T1000 (cell line): ENCODE measurements at places on chromosomes 11 and 22.

DNA sequence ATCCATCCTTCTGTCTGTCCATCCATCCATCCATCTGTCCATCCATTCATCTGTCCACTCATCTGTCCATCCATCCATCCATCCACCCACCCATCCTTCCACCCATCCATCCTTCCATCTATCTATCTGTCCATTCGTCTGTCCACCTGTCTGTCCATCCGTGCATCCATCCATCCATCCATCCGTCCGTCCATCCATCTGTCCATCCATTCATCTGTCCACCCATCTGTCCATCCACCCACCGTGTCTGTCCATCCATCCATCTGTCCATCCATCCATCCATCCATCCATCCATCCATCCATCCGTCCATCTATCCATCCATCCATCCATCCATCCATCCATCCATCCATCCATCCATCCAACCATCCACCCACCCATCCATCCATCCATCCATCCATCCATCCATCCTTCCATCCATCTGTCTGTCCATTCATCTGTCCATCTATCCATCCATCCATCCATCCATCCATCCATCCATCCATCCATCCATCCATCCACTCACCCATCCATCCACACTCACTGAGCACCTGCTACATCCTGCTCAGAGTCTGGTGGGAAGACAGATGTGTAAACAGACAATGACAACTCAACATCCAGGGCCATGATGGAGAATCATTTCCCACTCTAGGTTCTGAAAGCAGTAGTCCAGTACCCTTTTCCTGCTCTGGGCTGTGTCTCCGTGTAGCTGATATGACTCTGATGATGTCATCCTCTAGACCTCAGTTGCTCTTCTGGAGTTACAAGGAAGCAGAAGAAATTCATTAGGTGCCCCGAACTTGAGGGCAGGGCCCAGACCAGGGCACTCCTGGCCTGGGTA lies 30.8 kb upstream of the MYEOV start:
- DNase-seq, result no peak

DNA sequence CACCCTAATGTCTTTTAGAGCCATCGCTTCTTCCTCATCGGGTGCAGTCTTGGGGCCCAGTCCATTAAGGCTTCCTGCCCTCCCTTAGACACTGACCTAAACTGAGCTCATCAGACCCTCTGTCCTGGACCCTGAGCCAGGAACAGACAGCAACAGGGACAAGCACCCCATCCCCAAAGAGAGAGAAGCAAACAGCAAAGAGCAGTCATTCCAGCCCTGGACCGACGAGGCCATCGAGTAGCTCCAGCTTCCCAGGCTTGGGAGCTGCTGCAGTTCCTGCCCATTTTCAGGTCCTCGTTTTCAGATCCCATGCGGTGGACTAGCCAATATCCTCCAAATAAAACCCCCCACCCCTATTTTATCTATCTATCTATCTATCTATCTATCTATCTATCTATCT lies 25.8 kb upstream of the CACNG2 start:
- DNase-seq, result no peak

DNA sequence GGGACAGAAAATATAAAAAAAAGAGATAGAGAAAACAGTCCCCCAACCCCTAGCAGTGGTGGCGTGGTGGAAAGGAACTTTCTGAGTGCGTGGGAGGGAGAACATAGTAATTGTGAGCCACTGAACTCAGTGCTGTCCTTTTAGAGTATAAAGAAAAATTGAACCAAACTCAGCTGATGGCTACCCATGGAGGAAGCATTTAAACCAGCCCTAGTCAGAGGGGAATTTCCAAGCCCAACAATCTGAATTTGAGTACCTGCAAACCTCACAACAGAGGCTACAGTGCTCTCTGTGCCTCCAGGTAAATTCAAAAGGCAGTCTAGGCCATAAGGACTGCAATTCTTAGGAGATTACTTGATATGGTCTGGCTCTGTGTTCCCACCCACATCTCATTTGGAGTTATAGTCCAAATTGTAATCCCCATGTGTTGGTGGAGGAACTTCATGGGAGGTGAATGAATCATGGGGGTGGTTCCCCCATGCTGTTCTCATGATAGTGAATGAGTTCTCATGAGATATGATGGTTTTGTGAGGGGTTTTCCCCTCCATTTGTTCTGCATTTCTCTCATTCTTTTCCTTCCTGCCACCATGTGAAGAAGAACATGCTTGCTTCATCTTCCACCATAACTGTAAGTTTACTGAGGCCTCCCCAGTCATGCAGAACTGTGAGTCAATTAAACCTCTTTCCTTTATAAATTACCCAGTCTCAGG lies 687.8 kb downstream of the FAM181B start:
- DNase-seq, result no peak

DNA sequence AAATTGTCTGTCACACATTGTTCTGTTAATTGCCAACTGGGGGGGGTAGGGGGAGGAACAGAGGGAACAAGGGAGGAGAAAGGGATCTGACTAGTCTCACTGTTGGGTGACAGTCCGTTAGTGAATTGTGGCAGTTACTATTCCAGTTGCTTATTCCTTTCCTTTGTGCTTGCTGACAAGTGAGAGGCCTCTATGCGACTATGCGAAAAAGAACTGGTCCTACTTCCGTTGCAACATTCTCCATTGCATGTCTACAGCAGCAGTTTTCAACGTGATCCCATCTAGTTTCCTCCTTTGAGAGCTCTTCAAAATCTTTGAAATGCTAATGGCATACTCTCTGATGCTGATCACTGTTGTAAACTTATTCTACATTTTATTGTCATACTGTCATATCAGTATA lies 672.2 kb downstream of the LRRC4C start:
- DNase-seq, result no peak

- DNase-seq, result no peak
These were observed 127.0 kb downstream of the MICAL2 start for GRCh38 chr11:12237381-12237784.

DNA sequence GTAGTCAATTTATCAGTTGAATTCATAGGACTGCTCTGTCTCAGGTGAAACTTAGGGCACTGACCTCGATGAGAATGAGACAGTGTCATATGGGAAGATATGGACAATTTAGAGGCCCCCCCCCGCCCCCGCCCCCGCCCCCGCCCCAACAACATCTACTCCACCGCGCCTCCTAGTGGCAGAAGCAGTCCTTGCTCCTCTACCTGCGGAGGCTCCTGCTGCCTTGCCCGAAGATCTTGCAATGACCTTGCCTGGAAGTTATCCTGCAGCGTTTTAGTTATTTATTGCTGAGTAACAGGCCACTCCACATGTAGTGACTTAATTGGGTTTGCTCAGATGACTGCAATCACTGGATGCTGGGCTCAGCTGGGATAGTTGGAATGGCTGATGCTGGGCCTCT lies 15.2 kb downstream of the SERPINH1 start:
- DNase-seq, result peak; percentile 21

GRCh38 chr22:29225422-29226090 lies 19.9 kb downstream of the EMID1 start:
- no peak for DNase-seq

- no peak for DNase-seq
These were observed 253.1 kb downstream of the FAT3 start for GRCh38 chr11:92477686-92478085.

DNA sequence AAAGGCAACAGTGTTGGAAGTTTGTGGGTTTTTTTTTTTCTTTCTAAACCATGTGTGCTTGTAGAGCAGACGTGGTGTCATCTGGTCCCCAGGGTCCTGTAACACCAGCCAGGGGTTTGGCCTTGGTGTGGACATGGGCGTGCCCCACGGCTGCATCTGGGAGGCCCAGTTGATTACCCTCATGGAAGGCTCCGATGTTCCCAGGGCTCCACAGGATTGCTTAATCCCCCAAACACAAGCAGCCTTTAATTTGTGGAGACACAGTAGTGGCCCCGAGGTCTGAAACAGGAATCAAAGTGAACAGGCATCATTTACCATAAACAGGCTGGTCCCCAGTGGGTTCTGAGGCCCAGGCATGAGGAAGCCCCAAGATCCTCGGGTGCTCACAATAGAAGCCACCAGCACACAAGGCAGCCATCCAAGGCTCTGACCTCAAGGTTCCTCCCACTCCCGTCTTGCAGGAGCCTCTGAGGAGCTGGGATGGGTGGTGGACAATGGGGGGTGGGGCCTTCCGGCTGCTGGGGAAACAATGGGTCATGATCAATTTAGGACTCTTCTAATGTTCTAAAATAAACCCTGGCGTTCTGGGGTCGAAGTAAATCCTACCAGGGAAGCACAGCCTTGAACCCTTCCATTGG lies 115.0 kb upstream of the CD82 start:
- no peak for DNase-seq

- no peak for DNase-seq
These were observed 1075.3 kb downstream of the TBC1D22A start for GRCh38 chr22:47837703-47838102.

DNA sequence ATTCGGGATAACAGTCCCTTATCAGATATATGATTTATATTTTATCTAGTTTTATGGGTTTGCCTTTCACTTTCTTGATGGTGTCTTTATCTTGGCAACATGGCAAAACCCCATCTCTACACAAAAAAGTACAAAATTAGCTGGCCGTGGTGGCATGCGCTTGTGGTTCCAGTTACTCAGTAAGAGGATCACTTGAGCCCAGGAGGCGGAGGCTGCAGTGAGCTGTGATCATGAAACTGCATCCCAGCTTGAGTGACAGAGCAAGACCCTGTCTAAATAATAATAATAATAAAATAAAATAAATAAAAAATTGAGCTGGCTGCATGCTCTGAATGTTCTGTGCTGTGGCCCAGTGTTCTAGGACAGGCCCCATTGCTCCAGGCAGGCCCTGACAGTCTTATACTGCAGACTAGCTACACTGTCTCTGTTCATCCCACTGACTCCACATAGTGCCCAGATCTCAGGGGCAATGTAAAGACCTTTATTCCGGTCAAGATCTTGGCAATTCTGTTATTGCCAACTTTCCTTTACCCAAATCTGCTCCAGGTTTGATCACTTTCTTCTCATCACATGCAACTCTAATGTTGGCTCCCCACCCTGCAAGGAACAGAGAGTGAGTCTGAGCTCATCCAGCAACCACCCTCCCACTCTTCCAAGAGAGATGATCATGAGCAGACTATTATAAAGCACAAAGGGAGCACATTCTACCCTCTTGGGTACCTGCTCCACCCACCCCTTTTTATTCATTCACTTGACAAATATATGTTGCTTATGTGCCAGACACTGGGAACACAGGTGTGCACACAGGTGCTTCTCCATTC lies 8.8 kb downstream of the HSPA8 start:
- DNase-seq, result no peak

GRCh38 chr11:23556163-23556750 lies 696.0 kb upstream of the CCDC179 start:
- DNase-seq, result no peak

DNA sequence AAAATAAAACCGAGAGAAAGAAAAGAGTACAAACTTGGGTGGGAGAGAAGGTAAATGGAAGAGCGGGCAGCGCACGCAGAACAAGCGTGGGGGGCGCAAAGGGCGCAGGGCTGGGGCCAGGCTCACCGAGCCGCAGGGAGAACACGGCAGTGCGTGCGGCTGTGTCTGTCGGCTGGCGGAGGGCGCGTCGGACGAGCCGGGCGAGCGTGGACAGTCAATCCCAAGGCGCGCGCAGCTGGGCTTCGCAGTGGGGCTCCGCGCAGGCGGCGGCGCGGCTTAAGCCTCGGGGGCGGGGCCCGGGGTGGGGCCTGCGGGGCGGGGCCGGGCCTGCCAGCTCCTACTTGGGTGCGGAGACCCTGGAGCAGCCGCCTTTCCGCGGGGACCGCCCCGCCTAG lies at the start of gene UCP2:
Gene UCP2 (minus strand): TSS at position 249 of the 395 bp plus-strand sequence. CDS start 4,465 bp downstream, outside the sequence.
- peak; percentile 85 for DNase-seq

GRCh38 chr11:113977701-113978100 lies 2.8 kb downstream of the HTR3A start:
- no peak for DNase-seq

DNA sequence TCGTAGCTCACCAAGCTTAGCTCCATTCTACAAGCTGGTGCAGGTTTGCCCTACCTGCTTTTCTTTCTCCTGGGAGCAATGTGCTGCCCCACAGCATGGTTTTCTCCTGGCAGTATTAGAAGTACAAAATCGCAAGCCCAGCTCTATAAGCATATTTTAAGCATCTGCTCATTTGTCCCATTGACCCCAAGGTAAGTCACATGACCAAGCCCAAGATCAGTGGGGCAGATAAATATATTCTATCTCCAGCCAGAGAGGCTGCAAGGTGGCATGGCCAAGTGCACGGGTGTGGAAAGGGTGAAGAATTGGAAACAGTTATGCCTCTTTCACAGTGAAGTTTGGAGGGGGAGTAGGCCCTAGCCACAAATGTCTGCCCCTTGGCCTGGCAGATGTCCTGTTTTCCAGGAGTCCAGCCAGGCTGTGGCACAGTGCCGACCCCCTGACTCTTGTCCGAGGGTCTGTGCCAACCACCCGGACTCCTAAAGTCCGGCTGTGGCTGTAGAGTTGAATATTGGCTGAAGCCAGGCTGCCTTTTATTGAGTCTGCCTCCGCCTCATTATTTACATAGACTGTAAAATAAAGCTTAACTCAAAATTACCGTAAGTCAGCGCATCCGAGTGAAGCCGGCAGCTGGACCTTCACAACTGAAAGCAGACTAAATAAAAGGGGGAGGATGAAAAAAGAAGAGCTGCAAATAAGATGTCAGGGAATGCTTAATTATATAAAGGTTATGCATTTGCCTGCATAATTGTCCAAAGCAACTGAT lies 165.7 kb downstream of the COMMD9 start:
- DNase-seq, result no peak

GRCh38 chr11:10498022-10498400 lies 42.9 kb downstream of the AMPD3 start:
- no peak for DNase-seq

- no peak for DNase-seq
These were observed 53.9 kb downstream of the MSANTD4 start for GRCh38 chr11:105968021-105968697.

- no peak for DNase-seq
These were observed 262.9 kb downstream of the MN1 start for GRCh38 chr22:27538666-27539065.

- no peak for DNase-seq
These were observed 41.4 kb upstream of the PCF11 start for GRCh38 chr11:83115551-83115950.

GRCh38 chr11:57647960-57648800 lies 1.5 kb downstream of the YPEL4 start:
- no peak for DNase-seq

GRCh38 chr11:15735706-15736105 lies 620.6 kb downstream of the SOX6 start:
- no peak for DNase-seq

GRCh38 chr22:17229991-17230630 lies 10.9 kb upstream of the ADA2 start:
- no peak for DNase-seq

DNA sequence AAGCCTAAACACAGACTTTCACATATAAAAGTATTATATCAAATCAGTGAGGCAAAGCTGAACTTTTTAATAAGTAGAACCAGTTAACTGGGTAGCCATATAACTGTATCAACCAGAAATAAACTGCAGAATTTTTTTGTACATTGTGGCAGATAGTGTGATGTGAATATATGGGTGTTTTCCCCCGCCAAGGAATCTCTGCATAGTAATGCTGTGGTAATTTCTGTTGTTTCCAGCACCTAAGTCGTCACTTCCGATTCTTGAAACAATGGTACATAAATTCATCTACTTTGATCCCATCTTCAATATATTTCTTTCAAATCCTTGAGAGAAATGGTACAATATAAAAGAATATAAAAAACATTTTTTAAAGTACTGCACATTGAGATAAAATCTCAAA lies 39.6 kb downstream of the NARS2 start:
- DNase-seq, result no peak
